GM13977 (cell line): ENCODE measurements at places on chromosomes 16 and 17.

- DNase-seq = no peak
Observed at GRCh38 chr16:89330177-89330856, 112.8 kb downstream of the ZNF778 start.

GRCh38 chr16:60060731-60061130, 1326.6 kb upstream of the GOT2 start:
- DNase-seq = no peak

DNA sequence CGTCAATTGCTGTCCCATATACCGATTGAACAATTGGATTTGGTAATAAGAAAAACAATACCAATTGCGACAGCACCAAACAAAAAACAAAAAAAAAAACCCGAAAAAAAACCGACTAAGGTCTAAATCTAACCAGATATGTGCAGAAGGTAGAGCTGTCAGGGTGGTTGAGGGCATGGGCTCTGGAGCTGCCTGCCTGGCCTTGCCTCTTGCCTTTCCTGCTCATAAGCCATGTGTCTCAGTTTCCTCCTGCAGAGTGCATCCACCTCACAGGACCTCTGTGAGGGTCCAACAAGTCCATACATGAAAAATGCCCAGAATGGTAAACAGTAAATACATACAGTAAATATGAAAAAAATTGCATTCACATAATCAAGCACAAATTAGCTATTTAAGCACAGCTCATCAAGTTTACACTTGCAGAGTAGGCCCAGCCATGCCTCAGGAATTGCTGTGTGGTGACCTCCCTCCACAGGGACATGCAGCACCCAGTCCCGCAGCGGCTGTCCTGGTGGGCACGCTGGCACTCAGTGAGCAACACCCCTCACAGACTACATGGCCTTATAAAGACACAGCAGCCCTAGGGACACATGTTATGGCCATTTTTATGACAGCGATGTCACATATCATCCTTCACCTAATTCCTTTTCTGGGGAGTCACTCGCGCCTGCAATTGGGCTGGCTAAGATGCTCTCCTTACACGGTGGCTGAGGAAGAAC, 17.9 kb downstream of the TBC1D28 start:
- peak; percentile 4 for DNase-seq

- DNase-seq = no peak
Observed at GRCh38 chr17:55577687-55578086, 66.4 kb upstream of the SMIM36 start.

DNA sequence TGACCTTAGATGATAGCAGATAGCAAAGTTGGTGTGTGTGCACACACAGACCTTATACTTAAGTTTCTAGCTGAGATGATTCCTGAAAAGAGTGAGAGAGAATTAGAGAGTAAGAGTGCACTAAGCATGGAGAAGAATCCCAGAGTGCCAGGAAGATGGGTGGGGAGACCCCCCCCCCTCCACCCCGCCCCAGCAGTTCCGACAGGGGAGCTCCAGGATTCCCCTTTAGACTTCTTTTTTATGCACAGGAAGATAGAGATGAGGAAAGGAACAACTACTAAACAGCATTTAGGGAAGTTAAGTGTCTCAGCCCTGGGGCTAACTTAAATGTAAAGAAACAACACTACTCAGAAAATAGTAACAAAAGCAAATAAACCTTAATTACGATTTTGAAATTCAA, 878.0 kb upstream of the GOT2 start:
- DNase-seq = no peak

DNA sequence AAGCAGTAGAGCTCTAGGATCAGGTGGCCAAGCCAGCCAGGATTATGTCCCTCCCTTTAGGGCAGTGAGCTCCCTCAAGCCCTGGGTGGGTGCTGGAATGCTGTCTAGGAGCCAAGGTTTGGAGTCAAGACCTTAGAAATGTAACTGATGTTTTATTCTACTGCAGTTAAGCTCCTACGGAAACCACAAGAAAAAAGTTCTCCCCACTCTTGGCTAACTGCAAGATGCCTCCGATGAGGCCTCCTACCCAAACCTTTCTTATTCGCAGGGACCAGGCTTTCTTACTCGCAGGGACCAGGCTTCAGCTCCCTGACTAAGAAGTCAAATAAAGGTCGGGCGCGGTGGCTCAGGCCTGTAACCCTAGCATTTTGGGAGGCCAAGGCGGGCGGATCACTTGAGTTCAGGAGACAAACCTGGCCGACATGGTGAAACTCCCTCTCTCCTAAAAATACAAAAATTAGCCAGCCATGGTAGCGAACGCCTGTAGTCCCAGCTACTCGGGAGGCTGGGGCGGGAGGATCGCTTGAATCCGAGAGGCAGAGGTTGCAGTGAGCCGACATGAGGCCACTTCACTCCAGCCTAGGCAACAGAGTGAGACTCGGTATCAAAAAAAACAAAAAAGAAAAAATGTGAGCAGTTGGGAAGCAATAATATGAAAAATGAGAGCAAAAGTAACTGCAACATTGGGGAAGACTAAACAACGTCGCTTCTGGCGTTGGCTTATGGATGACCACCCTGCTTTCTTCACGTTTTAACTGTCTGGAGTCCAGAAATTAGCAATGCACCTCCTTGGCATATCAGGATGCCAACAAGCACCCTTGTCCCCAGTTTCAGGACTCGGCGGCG, 31.7 kb upstream of the ARL4D start:
- DNase-seq = no peak

- no peak for DNase-seq
Observed at GRCh38 chr16:17362946-17363345, 107.8 kb downstream of the XYLT1 start.

DNA sequence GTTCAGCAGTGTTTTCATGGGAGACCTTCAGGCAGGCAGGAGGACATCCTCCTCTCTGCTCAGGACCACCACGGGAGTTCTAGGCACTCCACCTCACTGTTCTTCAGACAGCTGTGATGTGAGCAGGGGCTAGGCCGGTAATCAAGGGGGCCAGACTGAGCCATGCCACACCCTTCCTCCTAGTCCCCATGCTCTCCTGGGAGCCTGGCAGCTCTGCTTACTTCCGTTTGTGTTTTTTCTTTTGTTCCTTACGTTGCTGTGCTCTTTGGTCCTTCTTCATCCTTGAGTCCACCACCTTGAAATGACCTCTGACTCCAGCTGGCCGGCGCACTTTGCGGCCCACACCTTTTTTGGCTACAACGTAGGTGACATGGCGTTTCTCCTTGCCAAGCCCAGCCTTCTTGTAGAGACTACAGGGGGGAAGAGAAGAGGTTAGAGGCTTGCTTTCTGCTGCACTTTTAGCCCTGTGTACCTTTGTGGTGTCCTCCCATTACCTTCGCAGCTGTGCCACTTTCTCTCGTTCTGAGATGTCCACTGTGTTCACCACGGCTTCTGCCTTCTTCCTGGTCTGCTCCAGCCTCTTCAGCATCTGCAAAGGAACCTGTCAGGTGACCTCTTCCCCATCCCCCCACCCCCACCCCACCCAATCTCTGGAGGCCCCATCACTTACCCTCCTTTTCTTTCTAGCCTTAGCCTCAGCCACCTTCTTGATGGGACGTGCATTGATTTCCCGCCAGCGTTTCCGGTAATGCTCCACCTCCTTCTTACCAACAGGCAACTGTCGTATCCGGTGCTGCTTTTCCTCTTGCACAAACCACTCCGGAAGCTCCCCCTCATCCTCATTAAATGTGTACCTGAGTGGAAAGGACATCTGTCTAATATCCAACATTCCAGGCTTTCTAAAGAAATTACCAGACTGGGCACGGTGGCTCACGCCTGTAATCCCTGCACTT, 7.4 kb upstream of the PSMC5 start:
- no peak for DNase-seq

DNA sequence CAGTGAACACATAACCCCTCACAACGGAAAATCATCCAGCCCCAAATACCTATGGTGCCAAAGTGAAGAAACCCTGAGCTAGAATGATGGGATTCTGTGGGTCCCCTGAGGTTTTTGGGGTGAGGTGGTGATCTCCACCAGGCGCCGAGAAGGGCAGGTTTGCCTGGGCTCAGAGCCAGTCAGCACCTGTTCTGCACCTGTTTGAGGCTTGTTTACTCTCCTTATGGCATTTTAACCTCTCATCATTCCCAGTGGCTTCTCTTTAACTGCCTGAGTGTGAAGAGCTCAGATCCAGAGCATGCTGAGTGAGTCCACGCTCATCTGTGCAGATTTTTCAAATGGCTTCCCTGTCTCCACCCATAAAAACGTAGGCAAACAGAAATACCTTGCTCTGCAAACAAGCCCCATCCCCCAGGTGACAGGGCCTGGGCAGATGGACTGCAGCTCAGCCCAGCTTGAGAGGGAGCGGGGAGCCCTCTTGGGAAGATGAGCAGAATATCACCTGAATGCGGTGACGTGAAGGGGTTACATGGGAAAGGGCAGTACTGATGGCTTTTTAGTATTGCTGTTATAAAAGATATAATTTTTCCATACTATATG, 40.1 kb upstream of the CLEC19A start:
- no peak for DNase-seq

DNA sequence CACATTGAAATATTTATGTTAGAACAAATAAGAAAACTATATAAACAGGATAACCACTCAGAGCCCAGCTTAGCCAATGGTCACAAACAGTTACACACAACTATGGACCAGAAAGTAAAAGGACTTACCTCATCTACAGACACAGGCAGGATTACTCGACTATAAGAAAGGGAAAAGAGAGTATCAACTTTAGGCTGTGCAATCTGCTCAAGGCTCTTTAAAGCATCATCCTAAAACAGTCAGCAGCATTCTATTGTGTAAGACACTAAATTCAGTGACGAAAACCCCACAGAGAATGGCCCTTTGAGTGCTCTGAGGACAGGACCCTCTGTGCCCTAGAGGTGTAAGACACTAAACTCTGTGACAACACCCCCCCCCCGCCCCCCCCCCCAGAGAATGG, 4.2 kb downstream of the PITPNA start:
- DNase-seq = no peak

DNA sequence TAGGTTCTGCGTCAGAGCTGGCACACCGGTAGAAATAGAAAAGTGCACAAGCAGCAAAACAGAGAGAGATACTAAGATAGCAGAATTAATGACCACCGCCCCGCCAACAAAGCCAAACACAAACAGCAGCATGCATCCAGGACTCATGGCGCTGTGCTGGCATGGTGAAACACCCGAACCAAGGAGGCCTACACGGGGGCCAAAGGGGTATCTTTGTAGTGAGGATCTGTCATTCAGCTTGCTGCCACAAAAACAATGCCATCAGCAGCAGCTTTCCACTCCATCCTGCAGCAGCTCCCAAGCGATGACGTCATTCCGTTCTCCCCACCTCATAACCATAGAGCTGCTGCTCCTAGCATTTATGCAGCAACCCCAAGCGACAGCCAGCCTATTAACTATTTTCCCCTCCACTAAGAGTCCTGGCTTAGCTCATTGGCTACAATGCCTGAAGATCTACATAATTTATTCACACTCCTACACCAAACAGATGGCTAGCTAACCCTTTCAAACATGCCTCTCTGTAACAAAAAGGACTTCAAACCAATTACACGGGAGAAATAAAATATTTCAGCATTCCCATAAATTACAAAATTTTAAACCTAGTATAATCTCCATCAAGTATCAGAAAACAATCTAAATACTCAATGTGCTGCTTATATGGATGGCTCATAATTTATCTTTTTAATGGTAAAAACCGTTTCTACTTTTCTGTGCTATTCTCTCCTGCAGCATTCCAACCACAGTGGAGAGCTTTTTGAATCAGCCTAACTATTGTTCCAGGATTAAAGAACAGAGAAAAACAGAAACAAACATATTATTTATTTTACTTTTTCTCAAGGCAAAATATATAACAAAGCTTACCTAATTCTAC, 73.9 kb downstream of the SPAG9 start:
- no peak for DNase-seq

DNA sequence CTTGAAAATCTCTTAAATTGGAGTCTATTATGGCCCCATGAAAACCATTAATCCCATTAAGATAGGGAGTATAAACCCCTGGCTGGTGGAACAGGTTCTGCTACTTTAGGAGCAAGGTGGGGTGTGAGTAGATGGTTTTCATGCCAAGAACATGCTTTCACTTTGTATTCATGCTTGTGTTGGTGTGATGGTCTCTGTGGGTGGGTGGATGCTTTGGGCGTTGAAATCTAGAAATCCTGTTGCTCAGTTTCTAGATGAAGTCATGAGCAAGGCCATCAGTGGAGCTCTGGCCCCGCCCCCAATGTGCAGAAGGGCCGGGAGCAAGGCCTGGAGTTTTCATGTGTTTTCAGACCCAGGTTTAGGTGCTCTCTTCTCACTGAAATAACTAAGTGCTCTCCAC, 20.1 kb downstream of the PLD6 start:
- peak; percentile 76 for DNase-seq

DNA sequence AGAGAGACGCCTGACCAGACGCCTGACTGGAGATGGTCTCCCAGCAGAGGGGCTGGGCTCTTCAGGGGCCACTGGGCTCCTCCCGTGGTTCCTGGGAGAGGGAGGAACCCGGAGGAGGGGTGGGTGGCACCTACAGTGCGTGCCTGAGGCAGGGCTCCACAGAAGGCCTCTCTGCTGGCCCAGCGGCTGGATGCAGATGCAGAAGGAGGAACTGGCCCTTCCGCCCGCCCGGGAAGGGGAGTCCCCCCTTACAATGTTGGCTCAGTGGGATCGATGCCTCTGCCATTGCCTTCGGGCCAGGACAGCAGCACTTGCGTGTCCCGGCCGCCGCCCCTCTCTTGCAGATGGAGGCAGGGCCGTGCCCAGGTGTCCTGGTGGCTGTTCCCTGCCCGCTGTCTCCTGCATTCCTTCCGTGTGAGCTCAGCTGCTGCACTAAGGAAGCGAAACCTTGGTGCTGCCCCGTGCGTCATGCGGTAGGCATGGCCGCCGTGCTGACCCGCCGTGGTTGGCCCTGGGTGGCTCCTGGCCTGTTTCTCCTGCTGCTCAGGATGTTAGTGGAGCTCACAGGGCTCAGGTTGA, 15.1 kb downstream of the BAIAP2 start:
- no peak for DNase-seq

DNA sequence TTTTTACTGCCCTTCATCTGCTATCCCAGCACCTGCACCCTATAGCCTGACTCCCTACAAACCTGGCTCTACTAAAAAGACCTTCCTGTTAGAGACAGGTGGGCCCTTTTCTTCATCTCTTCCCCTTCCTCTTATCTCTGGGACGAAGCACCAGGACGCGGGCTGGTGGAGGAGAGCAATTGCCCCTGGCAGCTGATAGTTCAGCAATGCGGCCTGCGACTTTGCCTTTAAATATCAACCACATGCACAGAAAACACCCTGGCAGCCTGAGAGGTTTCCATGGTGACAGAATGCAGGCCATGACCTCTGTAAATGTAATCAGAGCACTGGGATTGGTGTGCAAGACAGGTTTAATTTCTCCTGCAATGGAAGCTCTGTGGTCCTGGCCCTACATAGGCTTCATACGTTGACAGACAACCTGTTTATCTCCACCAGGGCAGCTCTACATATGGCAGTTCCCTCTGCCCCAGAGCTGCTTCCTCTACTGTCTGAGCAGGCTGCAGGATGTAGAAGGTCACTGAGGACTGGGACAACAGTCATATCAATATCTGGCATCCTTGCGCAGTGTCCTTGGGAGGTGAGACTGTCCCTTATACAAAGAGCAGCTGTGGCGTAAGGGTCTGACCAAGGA, 10.0 kb upstream of the SKAP1 start:
- no peak for DNase-seq

- DNase-seq = no peak
Observed at GRCh38 chr17:65078441-65079160, 22.1 kb upstream of the GNA13 start.
